ENCODE measurements at places on chromosomes 1 and 21.
A peak's percentile ranks its signal among the peaks of the same experiment; 100 is the strongest.

GRCh38 chr1:58392083-58392482 is 154.4 kb downstream of the OMA1 start:
- DNase-seq, result no peak

- DNase-seq, result no peak
These were observed 66.0 kb downstream of the COL18A1 start for GRCh38 chr21:45470773-45471524.

DNA sequence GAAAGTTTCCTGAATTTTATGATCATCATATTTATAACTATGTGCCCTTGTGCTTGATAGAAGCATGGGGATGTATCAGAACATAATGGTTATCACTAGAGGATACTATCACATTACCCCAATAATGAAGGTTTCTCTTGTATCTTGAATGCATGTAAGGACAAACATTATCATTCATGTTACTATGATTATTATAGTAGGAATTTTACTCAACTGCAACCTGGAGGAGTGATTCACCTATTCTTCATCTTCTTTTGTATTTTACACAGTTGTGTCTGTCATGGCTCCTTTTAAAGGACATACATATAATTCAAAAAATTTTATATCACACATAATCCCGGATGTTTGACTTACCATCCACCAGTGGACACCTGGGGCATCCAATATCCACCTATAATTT is 143.8 kb upstream of the TMPRSS15 start:
- DNase-seq, result no peak

DNA sequence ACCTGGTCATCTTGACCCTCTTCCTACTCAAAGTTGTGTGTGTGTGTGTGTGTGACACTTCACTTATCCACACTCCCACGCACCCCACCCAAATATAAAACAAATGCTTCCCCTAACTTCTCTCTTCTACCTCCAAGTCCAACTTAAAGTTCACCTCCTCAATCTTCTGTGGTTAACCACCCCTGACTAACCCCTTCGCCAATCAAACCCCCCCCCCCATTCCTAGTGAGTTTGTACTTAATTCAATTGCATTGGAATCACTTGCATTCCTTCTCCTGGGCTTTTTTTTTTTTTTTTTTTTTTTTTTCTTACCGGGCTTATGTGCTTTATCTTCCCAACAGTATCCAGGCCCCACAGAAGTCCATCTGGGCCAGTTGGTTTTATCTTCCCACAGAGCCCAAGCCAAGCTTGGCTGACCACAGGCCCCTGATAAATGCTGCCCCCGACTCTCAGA is 78.4 kb downstream of the CD58 start:
- DNase-seq, result no peak

DNA sequence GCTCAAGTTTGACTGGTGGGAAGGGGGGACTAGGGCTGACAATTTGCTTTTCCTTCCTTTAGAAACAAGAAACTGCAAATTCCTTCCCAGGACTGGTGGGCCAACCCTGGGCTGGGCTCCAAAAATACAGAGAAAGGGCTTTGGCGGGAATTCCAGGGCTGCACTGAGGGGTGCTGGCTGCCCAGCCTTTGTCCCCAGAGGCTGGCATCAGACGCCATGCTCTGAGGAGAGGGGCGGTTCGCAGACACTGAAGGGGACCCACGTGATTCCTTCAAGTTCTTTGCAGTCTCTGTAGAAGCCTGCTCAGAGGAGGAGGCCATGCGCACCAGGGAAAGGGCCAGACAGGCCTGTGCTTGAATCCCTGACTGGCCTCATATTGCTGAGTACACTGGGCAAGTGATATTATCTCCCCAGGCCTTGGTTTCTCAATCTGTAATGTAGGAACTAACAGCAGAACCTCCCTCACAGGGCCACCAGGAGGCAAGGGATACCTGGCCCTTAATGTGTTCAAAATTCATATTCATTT is 119.5 kb downstream of the EPHB2 start:
- no peak for DNase-seq

- no peak for DNase-seq
These were observed 447.9 kb downstream of the CAMTA1 start for GRCh38 chr1:7233237-7233540.

- DNase-seq, result no peak
These were observed 34.0 kb downstream of the ASTN1 start for GRCh38 chr1:177130451-177130945.

GRCh38 chr21:43188181-43188580 is 19.4 kb downstream of the CRYAA start:
- DNase-seq, result no peak

DNA sequence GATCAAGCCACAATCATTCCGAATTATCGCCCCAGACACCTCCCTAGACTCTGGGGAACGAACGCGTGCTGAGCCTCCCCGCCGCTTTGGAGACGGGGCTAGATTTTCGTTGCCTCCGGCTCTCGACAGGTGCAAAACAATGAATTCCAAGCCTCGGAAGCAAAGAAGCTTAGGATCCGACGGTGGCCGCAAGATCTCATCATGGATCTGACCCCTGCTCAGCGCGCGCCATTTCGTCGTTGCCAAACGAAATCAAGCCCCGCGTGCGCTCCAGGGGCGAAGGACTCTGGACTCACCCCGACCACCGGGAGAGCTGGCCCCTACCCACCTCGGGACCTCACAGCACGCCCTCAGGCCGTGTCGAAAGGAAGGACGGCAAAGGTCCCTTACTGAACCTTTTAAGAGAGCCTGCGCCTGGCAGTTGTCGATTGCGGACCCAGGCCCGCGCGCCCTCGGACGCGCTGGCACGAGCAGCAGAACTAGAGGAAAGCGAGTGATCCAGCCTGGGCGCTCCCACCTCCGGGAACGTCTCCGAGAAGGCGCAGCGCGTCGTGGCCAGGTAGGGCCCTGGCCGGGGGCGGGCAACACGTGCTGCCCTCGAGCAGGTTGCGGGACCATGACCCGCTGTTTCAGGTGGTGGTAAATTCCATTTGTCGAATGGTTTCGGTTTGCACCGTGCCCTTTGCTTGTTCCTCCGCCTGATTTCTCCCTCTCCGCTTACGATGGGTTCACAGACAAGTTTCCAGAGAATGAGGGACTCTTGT is 1.6 kb upstream of the RUNX3 start:
- no peak for DNase-seq

DNA sequence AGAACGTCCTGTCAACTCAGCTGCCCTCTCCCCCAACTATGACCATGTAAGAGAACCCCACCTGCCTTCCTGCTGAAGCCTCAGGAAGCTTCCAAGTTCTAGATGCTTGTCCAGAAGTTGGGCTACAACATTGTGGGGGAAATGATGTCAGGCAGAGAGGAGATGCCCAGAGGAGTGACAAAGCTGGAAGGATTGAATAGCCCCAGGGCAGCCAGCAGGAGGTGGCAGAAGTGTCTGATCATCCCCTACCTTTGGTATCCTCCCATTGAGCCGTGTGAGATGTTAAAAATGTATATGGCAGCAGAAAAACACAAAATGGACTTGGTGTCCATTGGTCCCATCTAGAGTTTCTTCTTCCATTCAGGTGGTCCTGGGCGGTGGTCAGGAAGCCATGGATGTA is 6.6 kb downstream of the EIF3I start:
- no peak for DNase-seq

DNA sequence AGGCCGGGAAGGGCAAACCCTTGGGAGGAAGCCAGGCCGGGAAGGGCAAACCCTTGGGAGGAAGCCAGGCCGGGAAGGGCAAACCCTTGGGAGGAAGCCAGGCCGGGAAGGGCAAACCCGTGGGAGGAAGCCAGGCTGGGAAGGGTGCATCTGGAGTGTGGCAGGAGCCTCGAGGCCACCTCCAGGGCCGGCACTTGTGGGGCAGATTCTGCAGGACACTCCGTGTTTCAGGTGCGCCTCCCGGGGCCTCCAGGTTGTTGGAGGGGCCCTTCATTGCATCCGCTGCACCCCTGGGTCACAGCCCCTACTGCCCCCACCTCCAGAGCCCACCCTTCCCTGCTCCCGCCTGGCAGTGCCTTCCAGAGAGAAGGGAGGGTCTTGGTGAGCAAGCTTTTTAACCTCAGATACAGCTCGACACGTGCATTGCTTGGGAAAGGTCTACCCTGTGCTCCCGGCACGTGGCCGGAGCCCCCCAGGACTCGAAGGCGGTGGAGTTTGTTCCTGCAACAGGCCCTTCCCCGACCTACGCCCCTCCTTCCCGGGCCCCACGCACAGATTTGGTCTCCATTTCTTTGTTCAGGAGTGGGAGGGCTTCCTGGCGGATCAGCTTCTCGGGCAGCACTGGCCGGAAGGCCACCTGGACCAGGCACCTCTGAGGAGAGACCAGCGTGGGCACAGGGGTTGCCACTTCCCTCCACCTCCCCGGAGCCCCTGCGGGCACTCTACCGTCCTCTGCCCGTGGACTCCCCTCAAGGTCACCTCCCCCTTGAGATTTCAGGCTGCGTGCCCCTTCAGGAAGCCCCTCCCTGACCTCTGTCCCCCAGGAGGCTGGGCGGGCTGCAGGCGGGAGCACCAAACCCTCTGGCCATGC is 9.4 kb upstream of the TMEM52 start:
- DNase-seq, result no peak

- DNase-seq, result no peak
These were observed 8.1 kb upstream of the PRDM16 start for GRCh38 chr1:3060601-3061551.

GRCh38 chr1:55702064-55702463 is 486.9 kb upstream of the USP24 start:
- DNase-seq, result peak; percentile 19

DNA sequence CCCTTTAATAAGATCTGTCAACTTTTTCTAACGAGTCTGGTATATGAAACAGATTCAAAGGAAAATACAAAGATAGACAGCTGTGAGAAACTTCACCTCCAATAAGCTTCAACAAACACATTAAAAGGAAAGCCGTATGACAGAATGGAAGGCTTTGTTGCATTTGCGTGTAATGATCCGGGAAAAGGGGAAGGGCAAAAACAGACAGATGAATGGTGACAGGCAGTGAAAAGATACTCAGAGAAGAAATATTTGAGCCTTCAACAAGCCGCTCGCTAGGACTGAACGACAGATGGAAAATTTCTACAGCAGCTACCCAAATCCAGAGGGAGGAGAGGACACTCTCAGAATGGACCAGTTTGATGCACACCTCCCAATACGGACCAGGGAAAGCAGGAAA is 14.9 kb downstream of the COPA start:
- no peak for DNase-seq

- DNase-seq, result no peak
These were observed 149.5 kb upstream of the VAMP3 start for GRCh38 chr1:7621334-7622219.

DNA sequence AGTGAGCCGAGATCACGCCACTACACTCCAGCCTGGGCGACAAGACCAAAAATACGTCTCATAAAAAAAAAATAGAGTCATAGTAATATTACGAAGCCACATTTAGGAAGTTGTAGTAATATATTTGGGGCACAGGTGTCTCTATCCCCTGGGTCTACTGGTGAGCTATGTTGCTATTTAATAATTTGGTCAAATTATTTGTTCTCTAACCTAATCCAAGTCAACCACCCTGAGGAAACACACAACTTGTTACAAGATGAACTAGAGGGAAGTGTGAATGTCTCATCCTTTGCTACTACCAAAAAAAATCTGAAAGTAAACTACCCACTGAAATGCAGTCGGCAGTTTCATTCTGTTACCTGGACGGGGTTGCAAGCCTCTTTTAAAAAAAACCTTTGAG is 35.3 kb downstream of the RGS8 start:
- DNase-seq, result peak; percentile 4

DNA sequence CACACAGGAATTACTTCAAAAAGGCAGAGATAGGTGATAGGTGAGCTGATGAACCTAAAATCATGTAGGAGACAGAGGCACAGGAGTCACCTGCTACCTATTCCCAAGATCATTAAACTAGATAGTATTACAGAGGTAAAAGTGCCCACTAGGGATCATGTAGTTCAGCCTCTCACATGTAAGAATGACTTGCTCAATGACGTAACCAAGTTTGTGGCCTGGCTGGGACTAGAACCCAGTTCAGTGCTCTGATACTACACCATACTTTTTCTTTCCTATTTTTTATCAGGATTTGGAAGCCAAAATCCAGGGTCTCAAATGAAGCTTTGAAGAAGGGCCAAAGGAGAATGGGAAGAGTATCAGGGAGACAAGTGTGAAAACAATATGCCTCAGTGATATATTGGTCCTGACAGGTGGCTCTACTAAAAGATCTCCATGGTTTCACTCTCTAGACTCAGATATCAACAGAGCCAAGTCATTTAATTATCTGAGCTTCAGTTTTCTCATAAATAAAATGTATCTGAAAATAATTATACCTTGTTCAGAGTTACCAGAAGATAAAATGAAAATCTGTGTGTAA is 87.3 kb upstream of the SLFNL1 start:
- DNase-seq, result no peak

GRCh38 chr1:51927029-51927428 is 48.5 kb upstream of the NRDC start:
- DNase-seq, result no peak

- no peak for DNase-seq
These were observed 189.8 kb upstream of the OLFM3 start for GRCh38 chr1:102186536-102186935.

DNA sequence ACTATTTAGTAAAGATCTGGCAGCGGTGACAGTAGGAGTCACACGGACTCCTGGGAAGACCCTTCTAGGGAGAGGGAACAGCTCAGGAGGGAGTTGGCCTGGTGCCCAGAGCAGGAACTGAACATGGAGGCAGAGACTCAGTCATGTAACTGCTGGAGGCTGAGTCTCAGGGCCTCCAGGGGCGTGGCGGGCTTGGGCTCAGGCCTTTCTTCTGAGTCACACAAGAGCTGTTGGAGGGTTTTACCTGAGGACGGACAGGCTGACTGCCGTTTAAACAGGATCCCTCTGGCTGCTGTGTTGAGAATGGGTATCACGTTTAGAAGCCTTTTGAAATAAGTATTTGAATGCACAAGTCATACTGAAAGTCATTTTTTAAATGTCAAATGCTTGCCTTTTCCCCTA is 7.2 kb upstream of the ETS2 start:
- DNase-seq, result no peak

- peak; percentile 90 for DNase-seq
These were observed 417.2 kb upstream of the KAZN start for GRCh38 chr1:14181191-14181795.

DNA sequence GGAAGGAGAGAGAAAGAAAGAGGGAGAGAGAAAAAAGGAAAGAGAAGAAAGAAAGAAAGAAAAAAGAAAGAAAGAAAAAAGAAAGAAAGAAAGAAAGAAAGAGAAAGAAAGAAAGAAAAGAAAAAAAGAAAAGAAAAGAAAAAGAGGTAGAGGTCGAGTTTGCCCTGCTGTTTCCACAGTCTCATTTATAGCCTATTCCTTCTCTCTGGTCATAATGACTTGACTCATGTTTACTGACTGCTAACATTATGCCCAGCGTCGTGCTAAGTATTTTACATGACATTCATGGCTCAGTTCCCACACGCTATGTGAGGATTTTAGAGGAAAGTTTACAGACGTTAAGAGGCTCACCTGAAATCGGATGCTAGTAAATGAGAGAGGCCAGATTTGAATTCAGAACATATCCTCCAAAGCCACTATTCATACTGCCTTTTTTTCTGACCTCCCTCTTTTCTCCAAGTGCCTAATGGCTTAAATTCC is 263.0 kb downstream of the TNR start:
- no peak for DNase-seq

DNA sequence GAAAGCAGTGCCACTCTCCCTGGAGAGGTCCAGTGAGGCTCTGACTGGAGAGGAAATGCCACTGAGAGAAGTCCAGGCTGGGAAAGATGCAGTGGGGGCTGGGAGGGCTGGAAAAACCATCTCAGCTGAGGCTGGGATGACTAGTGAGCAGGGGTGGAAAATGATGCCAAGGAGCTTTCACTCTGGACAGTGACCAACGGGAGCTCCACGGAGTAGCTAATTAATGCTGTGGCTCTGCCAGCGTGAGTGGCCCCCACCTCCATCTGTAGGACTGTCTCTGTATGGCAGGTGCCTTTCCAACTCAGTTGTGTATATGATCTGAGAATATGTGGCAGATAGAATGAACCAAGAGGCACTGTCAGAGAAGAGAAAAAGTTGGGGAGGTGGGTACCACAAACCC is 86.7 kb downstream of the DDX20 start:
- DNase-seq, result no peak
